ENCODE measurements at places on chromosomes 11 and 22. TPM values are rescaled to one million over a fixed set of nuclear protein-coding genes. Genes with fewer than 3 reads are reported as not detected.

Gene C11orf97
- not detected for total RNA-seq

DNA sequence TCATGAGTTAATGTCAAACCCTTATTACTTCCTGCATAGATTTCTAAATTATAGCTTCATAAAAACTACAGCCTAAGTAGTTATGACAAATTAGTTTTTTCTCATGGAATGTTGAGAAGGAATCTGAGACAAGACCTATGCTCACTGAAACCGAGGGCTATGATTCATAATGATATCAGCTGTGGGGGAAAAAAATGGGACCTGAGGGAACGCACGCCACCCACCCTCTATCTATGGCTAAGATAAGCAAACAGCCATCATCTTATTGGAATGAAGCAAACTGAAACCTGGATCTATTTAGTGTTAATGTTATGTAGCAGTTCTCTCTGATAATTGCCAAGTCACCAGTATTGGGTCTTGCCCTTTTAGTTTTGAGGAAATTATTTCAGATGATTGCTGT lies 906.9 kb upstream of the RAG2 start:
- DNase-seq, result no peak

Gene SOX6
- 0.48 TPM for total RNA-seq

GRCh38 chr11:2267306-2267850 lies 3.0 kb downstream of the ASCL2 start:
- no peak for DNase-seq

DNA sequence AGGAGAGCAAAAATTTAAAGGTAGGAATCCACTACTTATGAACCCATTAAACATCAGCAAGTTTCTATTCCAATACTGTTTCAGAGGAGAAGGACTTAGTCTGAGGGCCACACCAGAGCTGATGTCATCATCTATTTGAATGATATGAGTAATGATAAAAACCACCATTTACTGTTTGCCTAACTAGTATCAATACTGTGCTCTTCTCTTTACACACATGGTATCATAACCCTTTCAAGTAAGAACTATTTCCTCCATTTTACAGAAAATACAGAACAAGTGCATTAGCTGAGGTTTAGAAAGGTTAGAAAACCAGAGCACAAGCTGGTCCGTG lies 651.3 kb upstream of the KIRREL3 start:
- no peak for DNase-seq

DNA sequence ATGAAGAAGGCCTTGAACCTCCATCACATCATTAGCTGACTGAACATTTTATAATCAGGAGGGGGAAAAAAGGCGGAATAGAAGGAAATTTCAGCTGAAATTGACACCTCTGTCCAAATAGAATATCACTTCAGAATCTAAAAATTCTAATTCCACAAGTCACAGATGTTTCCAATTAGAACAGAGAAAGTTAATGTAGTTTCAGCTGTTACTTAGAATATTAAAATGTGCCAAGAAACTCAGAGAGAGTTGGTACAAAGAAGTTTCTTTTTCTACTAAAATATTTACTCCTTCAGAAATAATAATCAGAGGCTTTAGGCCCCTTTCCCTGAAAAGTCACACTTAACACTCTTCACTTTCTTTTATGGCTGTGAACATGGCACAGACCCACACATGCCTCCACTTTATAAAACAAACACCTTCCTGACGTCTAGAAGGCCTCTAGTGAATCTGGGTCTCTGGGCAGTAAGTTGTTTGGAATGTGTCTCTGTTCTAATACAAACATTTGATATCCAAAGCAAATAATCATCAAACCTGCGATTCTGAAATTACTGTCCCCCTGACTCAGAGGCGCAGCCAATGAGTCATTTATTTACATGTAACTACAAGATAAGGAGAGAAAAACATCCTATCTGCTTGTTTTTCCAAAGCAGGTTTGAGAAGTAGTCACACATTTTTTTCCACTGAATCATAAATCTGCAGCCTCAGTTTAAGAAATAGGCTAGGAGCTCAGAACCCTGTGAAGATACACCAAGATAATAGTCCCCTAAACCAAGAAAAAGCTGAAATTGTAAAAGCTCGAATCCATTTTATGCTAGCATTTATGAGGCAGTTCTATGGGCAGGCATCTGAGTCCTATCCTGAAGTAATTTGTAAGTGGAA lies 148.4 kb downstream of the ME3 start:
- DNase-seq, result no peak

Gene MIAT
- 113 TPM for total RNA-seq

Gene POU2F3
- total RNA-seq, result 0.14 TPM

DNA sequence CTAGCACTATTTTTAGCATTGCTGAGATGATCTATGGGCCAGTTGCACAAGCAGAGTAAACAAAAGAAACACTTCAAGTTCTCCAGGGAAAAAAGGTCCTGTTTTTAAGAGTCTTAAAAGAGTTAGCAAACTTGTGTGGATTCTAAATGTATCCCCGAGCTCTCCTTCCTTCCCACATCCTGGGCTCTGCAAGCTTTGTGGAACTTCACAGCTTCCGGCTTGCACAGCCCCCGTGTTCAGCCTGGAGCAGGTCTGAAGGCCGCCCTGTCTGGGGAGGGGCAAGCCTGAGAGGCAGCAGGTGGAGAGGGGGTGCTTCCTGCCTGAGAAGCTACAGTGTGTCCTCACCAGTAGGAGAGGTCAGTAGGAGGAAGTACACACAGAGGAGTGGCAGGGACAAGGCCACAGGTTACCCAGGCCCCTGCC lies 35.1 kb upstream of the SUSD2 start:
- no peak for DNase-seq

- no peak for DNase-seq
These were observed 9.7 kb downstream of the EHF start for GRCh38 chr11:34630544-34630943.

DNA sequence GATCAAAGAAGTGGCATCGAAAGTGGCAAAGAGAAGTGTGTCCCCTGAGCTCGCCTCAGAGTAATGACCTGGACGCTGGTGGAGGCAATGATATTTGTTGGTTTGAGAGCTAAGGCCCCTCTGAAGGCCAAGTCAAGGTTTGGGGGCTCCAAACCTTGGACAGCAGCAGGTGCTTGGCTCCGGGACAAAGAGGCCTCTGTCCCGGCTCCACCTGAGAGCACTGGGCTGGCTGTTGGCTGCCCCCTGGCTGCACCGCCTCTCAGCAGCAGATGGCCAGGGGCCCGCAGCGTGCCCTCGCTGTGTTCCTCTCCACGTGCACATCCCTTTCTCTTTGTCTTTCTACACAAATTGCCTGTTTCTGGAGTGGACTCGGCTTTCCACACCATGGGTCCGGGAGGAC lies 301.3 kb downstream of the NTM start:
- DNase-seq, result no peak

- no peak for DNase-seq
These were observed 624.5 kb downstream of the TBC1D22A start for GRCh38 chr22:47386812-47387510.

Gene NPAS4
- not detected for total RNA-seq

GRCh38 chr22:20857838-20858614 lies 585 bp downstream of the PI4KA start:
- DNase-seq, result peak; percentile 85

- DNase-seq, result no peak
These were observed 20.8 kb downstream of the CHRDL2 start for GRCh38 chr11:74710281-74710938.

- DNase-seq, result no peak
These were observed 1676.0 kb upstream of the RAG2 start for GRCh38 chr11:38274031-38274430.

Gene NUDT22
- 92.9 TPM for total RNA-seq

DNA sequence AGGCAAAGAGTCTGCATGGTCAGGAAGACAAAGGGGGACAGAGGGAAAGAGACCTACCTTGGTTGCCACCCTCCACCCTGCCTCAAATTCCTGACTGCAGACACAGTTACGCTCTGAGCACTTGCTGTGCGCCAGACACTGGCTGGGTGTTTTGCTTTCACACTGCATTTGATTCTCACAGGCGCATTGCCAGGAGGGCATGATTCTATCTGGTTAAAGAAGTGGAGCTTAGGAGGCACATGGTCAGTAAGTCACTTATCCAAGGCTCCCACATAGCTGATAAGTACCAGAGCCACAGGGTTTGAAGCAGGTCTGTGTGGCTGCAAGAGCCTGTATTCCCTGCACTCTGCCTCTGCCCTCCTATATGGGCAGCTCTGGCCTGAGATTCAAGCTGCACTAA lies 103.9 kb downstream of the TIMP3 start:
- DNase-seq, result no peak

Gene CDC42EP1
- total RNA-seq, result 4.6 TPM

Gene OR51F2
- not detected for total RNA-seq

GRCh38 chr22:19290400-19291217 lies 910 bp downstream of the CLTCL1 start:
- peak; percentile 8 for DNase-seq

Gene INPPL1
- 154 TPM for total RNA-seq

- DNase-seq, result no peak
These were observed 13.7 kb downstream of the TBC1D22A start for GRCh38 chr22:46775850-46776826.

DNA sequence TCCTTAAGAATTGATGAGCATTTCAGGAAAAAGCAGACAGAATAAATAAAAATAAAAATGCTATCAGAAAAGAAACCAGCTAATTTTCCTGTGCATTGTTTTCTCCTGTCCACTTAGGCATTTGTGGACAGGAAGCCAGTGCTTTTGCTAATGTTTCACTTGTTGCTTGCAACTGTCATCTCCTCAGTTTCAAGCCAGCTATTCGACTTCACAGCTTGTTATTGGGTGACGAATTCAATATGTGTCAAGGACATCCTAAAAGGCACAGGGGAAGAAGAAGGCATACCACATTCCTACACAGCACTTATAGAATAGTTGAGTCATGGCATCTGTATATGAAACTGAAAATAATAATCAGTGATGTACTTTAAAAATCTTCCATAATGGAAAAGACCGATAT lies 530.6 kb upstream of the KIRREL3 start:
- no peak for DNase-seq

Gene LGR4
- 0.30 TPM for total RNA-seq

Gene SEZ6L
- total RNA-seq, result not detected

DNA sequence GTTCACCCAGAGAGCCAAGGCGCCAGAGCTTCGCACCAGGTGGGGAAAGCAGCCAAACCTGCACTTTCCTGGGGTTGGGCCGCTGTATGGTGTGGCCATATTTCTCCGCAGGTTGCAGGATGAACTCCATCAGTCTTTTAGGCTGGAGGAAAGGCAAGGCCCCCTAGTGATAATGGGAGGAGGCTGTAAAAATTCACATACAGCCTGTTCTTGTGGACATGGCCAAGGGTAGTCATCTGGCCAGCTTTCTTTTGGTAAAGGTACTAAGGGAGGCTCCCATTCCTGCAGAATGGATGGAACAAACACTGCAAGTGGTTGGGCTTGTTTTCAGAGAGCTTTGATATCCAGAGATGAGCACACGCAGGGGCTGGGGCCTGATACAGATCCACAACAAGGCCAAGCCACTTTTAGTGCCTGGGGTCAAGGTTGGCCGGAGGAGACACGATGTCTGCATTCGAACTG lies 29.6 kb downstream of the C22orf31 start:
- no peak for DNase-seq

- DNase-seq, result peak; percentile 68
These were observed 573 bp downstream of the PPFIA1 start for GRCh38 chr11:70270877-70271648.

DNA sequence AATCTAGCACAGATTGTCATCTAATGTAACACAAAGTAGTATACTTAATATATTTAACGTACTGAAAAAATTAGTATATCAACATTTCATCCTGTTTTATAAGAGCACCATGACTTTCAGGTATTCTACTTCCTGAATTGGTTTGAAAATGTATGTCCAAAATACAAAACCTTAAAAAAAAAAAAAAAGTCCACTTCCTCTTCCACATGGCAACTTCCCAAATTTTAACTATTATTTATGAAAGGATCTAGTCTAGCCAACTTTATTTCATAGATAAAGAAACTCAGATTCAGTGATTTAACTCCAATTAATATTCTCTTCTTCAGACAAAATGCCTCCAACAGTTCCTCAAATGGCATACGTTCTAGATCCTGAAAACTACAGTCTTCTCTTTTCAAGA lies 44.0 kb downstream of the PIK3C2A start:
- no peak for DNase-seq

- DNase-seq, result no peak
These were observed 127.8 kb downstream of the CHST1 start for GRCh38 chr11:45537614-45538013.

DNA sequence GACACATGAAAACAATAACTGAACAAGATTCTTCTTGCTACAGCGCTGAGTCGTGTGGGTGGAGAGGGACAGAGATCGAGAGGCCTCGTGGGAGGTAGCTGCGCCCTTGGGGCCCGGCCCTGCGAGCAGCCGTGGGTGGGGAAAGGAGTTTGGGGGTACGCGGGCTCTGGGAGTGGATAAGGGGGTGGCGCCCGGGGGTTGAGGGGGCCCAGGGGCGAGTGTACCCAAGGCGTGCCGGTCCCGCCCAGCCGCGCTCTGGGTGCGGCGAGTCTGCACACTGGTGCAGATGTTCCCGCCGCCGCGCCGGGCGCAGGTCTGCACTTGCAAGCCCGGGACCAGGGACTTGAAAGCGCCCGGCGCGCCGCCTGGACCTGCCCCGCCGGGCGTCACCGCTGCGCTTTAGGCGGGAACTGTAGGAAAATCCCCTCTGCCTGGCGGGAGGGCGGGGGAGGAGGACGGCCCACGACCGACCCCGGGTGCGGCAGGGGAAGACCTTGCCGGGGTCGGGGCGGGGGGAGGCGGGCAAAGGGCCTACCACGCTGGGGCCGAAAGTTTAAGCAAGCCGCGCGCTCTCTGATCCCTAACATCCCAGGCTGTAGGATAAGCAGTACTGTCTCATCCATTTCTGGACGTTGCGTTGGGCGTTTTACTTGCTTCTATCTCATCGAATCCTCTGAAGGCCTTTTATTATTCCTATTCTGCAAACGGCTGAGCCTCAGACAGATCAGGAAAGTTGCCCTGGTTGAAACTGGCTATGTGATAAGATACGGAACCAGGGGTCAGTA lies 1.4 kb upstream of the KREMEN1 start:
- peak; percentile 57 for DNase-seq

Gene CCDC73
- total RNA-seq, result not detected

Gene KCNQ1OT1
- 0.35 TPM for total RNA-seq

DNA sequence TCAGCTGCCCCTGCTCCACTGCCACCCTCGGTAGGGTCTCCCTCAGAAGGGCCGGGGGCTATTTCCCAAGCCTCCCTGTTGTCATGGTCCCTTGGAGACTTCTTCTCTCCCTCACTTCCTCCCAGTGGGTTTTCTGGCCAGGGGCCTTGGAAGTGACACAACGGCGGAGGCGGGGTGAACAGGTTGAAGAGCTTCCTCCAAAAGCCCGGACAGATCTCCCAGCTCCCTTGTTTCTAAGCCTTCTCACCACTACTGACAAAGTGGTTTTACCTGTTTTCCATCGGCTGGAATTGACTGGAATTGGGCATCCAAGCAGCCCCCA lies 14.5 kb downstream of the MYH9 start:
- DNase-seq, result no peak

GRCh38 chr11:126878913-126879482 lies 121.6 kb downstream of the KIRREL3 start:
- DNase-seq, result no peak

GRCh38 chr11:95863486-95864140 lies 60.3 kb downstream of the MTMR2 start:
- no peak for DNase-seq
